ENCODE measurements at places on chromosomes 1 and 21. TPM values are rescaled to one million over a fixed set of nuclear protein-coding genes. Genes with fewer than 3 reads are reported as not detected.

Gene HPCA
- not detected for total RNA-seq

Gene KIAA0319L
- 45.2 TPM for total RNA-seq

Gene CD1B
- not detected for total RNA-seq

Gene BTG3
- total RNA-seq, result 41.7 TPM

Gene TBX19
- 0.42 TPM for total RNA-seq

Gene CLIC6
- total RNA-seq, result 0.07 TPM

Gene LIPI
- not detected for total RNA-seq

Gene S100A3
- total RNA-seq, result 9.0 TPM

Gene SYCP1
- total RNA-seq, result not detected

Gene DPT
- not detected for total RNA-seq

Gene SPRR5
- total RNA-seq, result 0.71 TPM

Gene KRTAP13-2
- total RNA-seq, result not detected

Gene NBPF4
- not detected for total RNA-seq

Gene IL6R
- 41.9 TPM for total RNA-seq

Gene DENND2D
- total RNA-seq, result 15.0 TPM

Gene SPRR1B
- total RNA-seq, result 2,304 TPM

Gene OR2L2
- not detected for total RNA-seq

Gene HSD17B7
- 24.2 TPM for total RNA-seq

Gene ALPL
- total RNA-seq, result not detected

Gene CD52
- not detected for total RNA-seq

Gene HMGCS2
- total RNA-seq, result 0.46 TPM

Gene FAM131C
- 3.5 TPM for total RNA-seq

Gene LAX1
- not detected for total RNA-seq

Gene RCSD1
- not detected for total RNA-seq

Gene AGBL4
- total RNA-seq, result not detected

Gene RGS18
- not detected for total RNA-seq

Gene LAMC1
- total RNA-seq, result 124 TPM

Gene MFAP2
- total RNA-seq, result 53.1 TPM

Gene GJA9
- total RNA-seq, result not detected

Gene AKNAD1
- total RNA-seq, result 0.19 TPM

Gene CLCN6
- 4.4 TPM for total RNA-seq

Gene VANGL2
- 16.4 TPM for total RNA-seq

Gene FAM151A
- not detected for total RNA-seq

Gene HCRTR1
- not detected for total RNA-seq

Gene TRIM46
- total RNA-seq, result 1.8 TPM

Measured in airway epithelial cell (primary cell).